Fibroblast of pulmonary artery (primary cell): ENCODE measurements at places on chromosomes 11 and 22.

- no peak for DNase-seq
These were observed 14.1 kb downstream of the BIRC3 start for GRCh38 chr11:102331341-102331740.

- DNase-seq: peak; percentile 21
These were observed 51.4 kb downstream of the GRIK4 start for GRCh38 chr11:120562806-120563425.

DNA sequence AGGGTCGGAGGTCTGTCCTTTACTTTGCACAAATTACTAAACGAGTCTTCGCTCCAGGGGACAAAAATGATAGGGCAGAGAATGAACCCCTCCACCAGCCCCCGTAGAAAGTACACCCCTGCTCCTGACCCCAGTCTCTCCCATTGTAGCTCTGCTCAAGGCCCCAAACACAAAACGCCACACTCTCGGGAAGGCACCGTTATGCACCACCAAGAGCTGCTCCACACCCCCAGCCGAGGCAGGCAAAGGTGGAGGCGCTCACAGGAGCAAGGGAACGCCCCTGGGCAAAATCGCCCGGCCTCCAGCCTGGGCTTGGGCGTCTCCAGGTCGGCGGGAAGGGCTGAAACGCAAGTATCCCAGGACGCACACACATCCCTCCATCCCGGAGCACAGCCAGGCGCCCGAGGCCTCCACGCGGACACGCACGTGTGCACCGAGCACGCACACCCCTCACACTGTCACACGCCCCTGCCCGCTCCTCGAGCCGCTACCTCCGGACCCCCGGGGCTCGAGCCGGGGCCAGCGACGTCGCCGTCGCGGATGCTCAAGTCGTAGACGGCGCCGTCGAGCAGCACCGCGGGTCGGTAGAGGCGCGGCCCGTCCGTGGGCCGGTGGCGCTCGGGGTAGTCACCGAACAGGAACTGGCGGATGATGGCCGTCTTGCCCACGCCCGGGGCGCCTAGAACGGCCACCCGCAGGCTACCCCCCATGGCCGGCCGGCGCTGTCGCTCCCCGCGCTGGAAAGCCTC, 786 bp downstream of the RASL10A start:
- no peak for DNase-seq

DNA sequence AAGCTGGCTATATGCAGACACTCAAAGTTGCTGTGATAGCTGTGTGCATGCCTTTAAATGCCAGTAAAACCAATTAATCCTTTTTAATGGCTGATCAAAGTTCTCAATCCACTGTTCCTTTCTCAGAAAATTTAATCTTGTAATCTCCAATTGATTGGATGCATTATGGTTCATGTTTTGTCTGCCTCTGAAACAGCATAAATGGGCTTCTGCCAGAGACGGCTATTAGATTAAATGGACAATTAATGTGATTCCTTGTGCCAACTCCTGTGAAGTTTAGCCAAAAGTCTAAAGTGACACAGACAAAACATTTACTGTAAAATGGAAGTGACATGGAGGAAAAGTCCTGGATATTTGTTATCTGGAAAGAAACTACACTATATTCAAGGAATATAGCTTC, 952.5 kb upstream of the FAT3 start:
- no peak for DNase-seq

- DNase-seq: peak; percentile 83
These were observed 16.9 kb upstream of the SPTY2D1 start for GRCh38 chr11:18650859-18651557.

DNA sequence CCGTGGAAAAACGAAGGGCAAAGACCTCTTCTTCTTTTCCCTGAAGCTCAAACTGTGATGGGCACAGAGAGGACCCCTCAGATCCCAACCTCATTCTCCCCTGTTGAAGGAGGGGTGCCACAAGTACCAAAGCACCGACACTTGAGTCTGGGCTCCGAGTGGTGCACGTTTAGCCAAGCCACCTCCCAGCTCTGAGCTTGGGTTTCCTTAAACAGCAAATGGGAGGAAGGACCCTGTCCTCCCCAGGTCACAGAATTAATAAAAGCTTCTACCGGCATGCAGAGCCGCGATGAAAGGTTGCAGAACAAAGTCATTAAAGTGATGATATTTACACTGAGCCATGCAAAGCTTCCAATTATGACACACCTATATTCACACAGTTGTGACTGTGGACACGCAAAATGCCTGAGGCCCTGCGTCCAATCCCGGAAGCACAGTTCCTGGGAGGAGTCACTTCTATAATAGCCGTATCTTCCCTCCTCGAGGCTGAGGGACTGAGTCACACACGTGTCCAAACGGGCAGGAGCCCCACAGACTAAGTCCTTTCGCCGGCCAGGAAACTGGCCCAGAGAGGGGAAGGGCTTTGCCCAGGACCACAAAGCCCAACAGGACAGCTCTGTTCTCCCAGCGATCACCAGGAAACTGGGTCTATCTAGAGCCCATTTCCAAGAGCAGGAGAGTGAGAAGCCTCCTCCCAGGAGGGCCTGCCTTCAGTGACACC, 922 bp upstream of the CSNK1E start:
- peak; percentile 91 for DNase-seq

- peak; percentile 34 for DNase-seq
These were observed at the start of gene C11orf52 for GRCh38 chr11:111918390-111919256. Gene C11orf52 (plus strand): TSS chr11:111918913. CDS start chr11:111918973, 60 bp downstream.

- no peak for DNase-seq
These were observed 22.4 kb downstream of the MB start for GRCh38 chr22:35594686-35595085.

DNA sequence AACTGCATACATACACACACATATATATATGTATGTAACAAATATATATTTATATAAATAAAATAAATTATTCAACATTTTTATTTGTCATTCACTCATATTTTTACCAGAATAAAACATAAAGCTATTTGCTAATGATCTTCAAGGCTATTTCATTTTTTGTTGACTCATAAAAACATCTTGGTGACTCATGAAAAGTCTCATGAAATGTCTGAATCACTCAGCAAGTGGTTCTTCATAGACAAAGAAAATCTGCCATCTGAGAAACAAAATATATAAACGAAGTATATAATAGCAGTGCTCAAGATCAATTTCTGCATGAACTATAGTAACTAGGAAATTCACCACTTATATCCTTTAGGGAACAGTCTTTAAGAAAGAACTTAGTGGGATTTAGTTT, 764.8 kb upstream of the FAT3 start:
- no peak for DNase-seq

GRCh38 chr11:22879630-22880029, 19.4 kb upstream of the CCDC179 start:
- peak; percentile 49 for DNase-seq

DNA sequence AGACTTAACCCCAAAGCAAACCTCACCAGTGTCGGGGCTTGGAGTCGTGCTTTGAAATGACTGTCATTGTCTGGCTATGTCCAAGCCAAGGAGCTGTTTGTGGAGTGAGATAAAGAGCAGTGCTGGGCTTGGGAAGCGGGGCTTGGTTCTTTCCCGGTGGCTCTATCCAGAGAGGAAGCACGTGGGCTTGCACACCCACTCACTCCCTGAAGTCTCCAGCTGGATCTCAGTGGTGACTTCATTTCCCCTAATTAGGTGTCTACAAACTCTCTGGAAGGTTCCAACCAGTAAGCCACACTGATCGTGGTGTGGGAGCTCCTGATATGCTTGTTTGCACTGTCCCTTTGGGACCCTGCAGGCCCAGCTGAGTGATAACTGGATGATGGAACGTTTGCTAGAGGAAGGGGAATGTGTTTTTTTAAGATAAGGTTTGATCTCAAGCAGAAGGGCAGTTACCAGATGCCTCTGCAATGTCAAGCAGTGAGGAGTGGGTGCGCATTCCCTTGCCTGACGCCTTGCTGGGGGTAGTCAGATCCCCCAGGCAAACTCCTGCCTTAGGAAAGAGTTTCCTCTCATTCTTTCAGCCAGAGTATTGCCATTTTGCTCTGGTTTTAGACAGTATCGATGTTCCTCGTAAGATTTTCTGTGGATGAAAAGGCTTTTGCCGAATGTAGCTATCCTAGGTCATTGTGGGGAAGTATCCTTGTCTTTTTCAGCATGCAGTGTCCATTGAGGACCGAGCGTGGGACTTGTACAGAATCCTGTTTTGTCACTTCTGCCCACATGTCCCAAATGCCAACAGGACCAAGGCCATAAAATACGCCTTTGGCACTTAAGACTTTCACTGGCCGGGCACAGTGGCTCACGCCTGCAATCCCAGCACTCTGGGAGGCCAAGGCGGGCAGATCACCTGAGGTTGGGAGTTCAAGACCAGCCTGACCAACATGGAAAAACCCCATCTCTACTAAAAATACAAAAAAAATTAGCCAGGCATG, 90.9 kb downstream of the MICAL2 start:
- peak; percentile 97 for DNase-seq

- peak; percentile 17 for DNase-seq
These were observed 65.5 kb upstream of the CHORDC1 start for GRCh38 chr11:90288212-90288821.

DNA sequence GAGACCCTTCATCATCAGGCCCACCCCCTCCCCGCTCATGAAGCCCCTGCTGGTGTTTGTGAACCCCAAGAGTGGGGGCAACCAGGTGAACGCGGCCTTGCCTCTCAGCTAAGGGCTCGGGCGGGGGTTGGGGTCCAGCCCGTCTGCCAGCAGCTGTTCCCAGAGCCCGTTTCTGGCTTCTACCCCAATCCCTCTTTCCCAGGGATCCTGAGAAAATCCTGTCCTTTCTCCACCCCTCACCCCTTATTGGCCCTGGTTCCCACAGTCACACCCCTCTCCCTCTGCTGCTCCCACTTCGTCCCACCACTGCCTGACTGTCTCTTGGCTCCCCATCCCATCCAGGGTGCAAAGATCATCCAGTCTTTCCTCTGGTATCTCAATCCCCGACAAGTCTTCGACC, 9.4 kb upstream of the MDK start:
- no peak for DNase-seq

GRCh38 chr22:28440592-28441390, 238.8 kb downstream of the TTC28 start:
- peak; percentile 68 for DNase-seq

GRCh38 chr11:7639643-7640025, 33.7 kb downstream of the CYB5R2 start:
- DNase-seq: no peak

GRCh38 chr11:61046833-61047232, 55.5 kb upstream of the CD5 start:
- DNase-seq: no peak
